ENCODE measurements at places on chromosomes 1 and 21.
A peak's percentile ranks its signal among the peaks of the same experiment; 100 is the strongest.

GRCh38 chr21:43266534-43266933, 97.7 kb downstream of the CRYAA start:
- DNase-seq, result no peak

- no peak for DNase-seq
Observed at GRCh38 chr1:15460708-15461095, 4.2 kb downstream of the CELA2A start.

- no peak for DNase-seq
Observed at GRCh38 chr1:187854457-187854856, 1025.7 kb downstream of the PLA2G4A start.

GRCh38 chr1:20871419-20871818, 84.3 kb upstream of the HP1BP3 start:
- no peak for DNase-seq

DNA sequence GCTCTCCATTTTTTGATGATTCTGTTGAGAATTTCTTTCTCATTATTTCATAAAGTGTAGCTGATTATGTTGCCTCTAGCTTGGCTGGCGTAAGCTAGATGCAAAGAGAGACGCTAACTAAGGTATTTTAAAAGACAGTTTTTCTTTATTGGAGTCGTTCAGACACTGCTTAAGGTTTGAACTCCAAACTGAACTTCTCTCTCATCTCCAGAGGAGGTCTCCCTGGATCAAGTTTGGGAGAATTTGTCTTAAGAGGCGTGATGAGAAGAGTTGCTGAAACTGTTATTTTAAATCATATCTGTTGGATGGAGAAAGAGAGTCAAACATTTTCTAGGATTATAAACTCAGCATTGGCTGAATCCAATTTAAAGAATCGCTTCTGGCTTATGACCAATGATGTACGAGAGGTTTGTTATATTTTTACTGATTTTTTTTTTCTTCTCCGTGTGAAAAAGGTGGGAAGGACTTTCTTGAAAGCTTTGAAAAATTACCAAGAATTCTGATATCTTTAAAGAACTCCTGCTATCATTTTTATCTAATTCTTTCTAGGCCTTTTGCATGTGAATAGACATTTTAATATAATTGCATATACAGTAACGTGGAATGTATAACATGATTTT, 34.0 kb downstream of the MAP3K7CL start:
- no peak for DNase-seq

DNA sequence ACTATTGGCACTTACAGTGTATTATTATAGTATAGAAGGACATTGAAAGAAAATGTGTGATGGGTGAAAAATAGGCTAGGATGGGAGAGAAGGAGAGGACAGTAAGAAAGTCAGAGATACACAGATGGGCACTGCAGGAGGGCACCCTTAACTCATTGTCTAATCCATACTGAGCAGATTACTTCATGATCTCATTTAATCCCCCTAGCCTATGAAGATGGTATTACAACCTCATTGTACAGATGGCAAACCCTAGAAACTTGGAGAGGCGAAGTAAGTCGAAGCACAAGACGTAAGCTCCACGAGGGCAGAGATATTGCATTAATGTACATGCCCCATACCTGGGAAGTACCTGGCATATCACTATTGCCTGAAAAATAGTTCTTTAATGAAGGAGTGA, 346.9 kb upstream of the DAB1 start:
- no peak for DNase-seq

DNA sequence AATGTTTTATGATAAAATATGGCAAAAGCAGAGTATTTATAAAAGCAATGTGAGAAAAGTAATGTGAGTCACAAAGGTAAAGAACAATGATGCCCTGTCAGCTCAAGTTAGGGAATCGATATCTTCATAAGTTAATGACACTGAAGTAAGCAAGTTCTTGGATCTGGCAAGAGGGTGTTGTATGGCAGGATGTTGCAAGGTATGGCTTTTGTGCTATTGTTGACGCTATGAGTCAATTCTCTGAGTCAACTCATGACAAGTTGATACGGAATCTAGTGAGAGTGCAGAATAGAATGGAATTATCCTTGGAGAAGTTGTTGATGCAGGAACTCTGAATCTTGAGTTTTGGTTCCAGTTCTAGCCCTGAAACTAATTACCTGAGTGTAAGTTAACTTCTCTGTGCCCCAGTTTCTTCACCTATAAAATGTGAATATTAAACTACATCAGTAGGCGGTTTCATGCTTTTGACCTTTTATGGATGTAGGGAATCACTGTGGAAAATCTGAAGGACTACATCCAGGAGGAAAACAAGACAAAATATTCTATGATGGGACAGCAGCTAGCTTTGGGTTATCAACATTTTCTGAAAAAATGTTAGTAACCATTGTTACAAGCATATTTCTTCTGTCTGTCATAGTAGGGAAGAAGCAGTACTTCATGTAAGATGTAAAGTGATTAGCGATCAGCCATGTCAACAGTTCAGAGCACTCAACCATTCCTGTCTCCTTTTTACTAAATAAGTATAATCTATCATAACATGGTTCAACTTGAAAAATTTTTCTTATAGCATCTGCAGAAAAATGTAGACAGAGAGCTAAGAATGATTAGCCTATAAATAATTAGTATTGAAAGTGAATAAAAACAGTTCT, 96.9 kb downstream of the ATP6V1G3 start:
- DNase-seq, result peak; percentile 30

- peak; percentile 28 for DNase-seq
Observed at GRCh38 chr1:9822897-9823692, 670 bp downstream of the CLSTN1 start.

DNA sequence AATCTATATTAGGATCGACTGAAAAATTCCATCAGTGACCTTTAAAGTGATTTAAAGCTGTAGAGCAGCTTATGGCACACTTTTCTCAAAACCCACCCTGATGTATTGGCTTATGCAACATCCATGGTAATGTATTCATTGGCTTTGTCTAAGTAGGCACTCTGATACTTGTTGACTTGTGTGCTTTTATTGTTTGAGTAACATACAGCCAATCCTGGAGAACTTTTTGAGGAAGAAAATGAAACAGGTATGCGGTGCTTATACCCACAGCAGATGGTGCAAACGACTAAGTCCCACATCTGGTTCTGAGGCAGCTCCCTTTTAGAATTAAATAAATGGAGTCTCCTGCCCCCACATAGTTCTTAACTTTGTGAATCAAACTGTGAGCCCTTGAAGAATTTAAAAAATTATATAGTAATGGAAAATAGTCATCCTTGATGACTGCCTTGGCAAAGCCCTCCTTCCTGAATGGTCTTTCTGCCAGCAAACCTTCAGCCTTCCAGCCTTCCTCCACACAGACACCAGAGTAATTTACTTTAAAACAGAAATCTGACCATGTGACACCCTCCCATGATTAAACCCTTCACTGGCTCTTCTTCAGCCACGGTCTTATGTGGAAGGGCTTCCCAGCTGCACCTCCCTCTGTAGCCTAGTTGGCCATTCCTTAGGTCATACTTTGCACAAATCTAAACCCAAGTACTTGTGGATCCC, 116.0 kb downstream of the BCAR3 start:
- DNase-seq, result no peak

DNA sequence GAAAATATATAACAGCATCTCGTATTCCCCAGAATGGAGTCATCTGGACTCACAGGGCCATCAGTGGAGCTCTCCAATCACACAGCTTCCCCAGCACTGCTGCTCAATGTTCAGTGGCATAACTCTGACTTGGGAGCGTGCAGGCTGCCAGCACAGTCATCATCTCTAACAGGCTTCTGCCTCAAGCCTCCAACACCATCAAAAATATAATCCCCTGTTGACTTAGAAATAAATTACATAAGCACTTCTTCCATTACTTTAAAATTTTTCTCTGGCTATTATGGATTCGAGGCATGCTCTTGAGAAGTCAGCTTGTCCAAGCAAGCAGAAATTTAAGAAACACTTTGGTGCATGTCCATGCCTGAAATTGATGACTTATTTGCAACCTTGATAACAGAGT, 6.2 kb downstream of the DUSP23 start:
- no peak for DNase-seq

- no peak for DNase-seq
Observed at GRCh38 chr1:109096120-109096519, 5.6 kb downstream of the TMEM167B start.

GRCh38 chr1:53592521-53592982, 133.4 kb downstream of the DMRTB1 start:
- no peak for DNase-seq

DNA sequence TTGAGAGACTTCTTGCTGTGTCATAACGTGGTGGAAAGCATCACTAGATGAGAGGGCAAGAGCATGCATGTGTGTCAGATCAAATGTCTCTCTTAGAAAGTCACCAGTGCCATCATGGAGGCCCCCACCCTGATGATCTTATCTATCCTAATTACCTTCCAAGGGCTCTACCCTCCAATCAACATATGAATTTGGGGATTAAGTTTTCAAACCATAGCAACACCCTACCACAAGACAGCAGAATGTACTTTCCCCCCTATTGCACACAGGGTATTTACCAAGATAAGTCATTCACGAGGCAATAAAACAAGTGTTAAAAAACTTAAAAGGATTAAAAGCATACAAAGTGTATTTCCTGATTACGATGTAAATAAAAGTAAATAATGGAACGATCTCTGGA, 515.6 kb downstream of the LMO4 start:
- no peak for DNase-seq

DNA sequence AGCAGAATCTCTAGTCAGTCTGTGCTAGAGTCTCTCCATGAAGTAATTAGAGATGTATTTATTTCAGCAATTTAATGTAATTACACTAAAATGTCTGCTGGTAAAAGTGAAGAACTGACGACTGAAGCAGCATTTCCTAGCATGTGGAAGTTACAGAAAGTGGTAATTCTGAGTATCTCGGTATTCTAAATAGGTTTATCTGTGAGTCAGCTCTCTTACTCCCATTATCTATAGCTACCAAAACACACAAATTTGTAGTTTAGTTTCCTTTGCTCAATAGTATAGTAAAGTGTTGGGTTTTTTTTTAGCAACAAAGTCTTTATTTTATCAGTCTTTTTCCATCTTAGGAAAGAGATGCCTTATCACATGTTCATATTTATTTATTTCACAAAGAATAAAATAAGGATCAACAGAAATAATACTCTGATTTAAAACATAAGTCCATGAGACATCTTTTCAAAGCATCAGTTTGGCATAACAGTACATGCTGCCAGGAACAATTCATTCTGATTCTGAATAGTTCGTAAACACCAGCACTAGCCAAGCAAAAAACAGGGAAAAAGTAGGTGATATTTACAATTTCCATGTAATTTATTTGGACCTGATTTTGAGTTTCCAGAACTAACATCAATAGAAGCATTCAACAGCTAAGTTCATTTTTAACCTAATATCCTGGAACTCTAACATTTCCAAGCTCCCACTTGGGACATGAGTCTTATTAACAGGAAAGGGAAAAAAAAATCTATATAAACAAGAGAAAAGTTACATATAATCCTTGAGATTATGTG, 76.3 kb downstream of the KCNT2 start:
- no peak for DNase-seq

GRCh38 chr1:30758121-30758688, 631 bp upstream of the LAPTM5 start:
- DNase-seq, result no peak

- DNase-seq, result no peak
Observed at GRCh38 chr1:37851782-37852210, 7.6 kb downstream of the MTF1 start.
